Left renal cortex interstitium (tissue), 4 donors: ENCODE measurements at places on chromosomes 5 and 9.

DNA sequence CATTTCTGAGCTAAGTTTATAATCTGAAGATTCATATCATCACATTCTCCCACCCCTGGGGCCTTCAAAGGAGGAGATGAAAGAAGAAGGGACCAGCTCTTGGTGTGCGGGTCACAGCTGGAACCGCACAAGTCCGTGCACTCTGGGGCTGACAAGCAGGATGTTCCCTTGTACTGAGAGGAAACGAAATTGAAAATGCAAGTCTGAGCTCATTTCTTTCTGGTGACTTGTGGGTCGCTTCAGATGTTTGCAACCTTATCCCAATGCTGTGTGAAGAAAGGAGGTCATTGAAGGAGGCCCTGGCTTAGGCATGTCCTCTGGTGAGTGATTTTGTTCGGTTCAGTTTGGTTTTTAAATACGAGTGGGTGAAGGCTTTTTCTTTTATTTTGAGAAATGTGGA is 59.6 kb downstream of the C9orf152 start:
- DNase-seq = no peak

DNA sequence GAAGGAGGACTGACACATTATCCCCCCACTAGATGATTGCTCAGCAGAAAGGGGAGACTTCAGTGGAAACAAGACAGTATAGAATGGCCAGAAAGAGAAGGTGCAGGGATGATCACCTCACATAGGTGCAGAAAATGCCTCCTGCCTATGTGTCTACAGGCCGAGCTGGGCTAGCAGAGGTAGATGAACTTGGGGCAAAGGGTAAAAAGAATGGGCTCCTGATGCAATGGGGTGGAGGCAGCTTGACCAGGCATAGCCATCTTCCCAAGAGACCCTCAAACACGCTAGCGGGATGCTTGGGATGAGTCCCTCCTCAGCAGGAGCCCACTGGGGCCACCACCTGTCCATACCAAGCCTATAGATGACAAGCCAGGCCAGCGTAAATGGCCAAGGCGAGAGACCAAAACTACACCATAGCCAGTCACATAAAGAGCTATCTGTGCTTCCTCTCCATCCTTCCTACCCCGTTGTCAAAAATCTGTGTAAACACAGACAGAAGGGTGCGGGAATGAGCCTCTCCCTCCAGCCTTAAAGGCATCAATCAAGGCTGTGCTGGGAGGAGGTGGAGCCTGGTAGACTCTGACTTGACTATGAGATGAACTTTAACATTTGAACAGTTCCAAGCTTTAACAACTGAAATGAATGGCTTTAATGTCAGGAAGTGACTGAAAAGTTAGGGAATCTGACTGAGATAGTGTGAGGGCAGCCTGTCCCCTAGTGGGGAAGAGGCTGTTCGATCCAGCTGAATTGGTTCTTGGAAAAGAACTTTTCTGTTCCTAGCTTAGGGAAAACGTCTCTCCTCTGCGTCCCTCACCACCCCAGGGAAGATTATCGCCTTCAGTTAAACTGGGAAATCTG is 10.4 kb downstream of the C9orf152 start:
- DNase-seq = no peak

DNA sequence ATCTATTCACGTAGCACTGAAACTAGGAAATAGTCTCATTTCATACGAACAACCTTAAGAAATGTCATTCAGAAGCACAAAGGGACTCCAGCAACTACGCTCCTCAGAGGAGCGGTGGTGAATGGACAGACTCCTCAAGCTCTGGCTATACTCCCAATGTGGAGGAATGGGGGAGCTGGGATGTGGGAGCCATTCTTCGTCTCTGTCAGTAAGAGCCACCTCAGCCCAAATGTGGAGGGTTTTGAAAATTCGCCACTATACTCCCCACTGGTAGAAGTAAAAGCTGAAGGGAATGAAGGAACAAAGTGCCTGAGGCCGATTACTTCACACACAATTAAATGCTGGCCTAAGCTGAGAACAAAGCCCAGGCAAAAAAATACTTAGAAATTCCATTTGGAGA is 96.3 kb downstream of the ADAMTS12 start:
- no peak for DNase-seq

DNA sequence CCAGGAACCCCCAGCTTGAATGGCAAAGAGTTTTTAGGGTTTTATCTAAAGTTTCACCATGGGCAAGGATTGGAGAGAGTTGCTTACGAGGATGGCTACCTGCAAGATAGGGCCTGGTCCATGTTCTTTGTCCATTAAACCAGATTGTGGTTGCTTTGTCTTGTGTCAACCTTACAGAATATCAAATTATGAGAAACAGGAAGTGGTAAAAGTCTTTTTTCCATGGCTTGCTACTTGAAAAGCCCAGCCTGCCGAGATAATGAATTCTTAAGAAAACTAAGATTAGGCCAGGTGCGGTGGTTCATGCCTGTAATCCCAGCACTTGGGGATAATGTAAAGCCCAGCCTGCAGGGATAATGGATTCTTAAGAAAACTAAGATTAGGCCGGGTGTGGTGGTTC is 24.4 kb downstream of the ZNF474 start:
- DNase-seq = no peak

DNA sequence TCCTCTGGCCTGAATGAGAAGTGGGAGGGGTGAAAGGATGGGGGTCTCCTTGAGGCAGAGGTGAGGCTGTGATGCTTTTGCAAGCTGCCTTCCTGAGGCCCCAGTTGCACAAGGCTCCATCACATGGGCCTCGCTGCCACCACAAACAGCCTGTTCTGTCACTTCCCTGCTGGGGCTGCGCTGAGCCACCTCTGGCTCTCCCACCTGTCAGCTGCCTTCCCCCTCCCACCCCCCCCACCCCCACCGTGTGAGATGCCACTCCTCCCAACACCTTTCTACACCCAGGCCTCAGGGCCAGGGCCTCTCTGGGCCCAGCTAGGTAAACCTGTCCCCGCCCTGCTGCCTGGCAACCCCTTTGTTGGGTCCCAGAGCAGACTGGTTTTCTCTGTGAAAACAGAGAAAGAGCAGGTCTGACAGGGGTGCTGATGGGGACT is 4.5 kb upstream of the PDLIM4 start:
- no peak for DNase-seq

DNA sequence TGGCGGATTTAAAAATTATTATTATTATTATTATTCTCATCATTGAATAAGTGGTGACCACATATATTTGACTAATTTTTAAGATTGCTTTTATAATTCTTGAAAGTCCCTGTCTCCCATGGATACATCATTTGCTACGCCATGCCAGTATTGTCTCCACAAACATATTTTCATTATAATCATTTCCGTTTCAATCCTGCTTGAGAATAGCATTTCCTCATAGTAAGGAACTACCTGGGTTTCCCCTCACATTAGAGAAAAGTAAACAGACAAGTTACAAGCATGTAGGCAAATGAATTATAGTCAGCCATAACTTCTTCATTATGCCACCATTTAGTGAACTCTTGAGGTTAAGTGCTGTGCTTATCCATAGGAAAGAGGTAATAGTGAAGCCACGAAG is 276.6 kb downstream of the NFIB start:
- DNase-seq = no peak

GRCh38 chr5:176632745-176633144 is 2.3 kb downstream of the EIF4E1B start:
- DNase-seq = no peak

DNA sequence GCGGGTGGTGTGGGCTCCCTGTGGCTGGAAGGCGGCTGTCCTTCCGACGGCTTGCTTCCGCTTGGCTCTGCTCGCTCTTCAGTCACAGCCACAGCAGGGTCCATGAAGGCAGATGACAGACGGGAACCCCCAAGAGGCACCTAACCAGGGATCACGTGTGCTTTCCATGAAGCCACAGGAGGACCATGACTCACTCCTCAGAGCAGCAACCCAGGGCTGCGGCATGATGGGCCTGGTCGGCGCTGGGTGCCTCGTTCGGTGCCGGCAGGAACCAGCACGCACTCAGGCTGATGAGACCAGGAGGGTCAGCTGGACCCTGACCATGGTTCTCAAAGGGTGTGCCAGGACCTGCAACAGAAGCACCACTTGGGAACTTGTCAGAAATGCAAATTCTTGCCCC is 32.8 kb upstream of the MED10 start:
- no peak for DNase-seq

DNA sequence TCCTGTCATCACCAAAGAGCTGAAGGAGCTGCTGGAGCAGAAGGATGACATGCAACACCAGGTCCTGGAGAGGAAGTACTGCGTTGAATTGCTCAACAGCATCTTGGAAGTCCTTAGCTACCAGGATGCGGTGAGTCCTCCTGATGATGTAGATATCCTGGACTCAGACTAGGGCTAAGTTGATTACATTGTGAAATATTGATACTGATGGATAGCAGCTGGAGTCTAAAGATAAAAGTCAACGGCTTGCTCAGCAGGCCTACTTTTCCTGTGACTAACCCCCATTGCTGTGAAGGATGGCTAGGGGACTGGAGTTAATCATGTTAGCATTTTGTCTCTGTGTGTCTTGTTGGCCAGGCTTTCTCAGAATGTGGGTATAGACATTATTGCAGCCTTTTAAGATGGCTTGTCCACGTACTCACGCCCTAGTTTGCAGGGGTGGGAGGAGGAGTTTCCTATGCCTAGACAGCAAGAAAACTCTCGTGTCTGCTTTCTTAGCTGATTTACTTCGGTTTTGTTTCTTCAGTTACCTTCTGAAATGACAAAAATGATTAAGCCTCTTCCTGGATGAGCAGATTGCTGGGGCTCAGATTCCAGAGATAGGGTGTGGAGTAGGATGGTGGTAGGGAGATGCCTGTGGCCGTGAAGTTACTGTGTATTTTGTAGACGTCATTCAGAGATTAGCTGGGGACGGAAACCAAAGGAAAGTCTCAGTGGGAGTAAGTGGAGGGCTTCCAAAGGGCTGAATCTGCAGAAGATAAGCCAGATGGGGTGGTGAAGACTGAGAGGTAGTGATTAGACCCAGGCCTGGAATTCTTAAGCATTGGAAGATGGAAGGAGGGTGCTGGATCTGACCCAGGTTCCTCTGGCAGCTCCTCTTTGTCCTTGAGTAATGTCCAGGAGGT is 166.3 kb downstream of the DOCK2 start:
- DNase-seq = no peak
